NCI-H69 (cell line): ENCODE measurements at places on chromosomes 12 and 14.
A peak's percentile ranks its signal among the peaks of the same experiment; 100 is the strongest.

- peak; percentile 53 for DNase-seq
These were observed 97.9 kb upstream of the NUDT4 start for GRCh38 chr12:93279565-93280412.

DNA sequence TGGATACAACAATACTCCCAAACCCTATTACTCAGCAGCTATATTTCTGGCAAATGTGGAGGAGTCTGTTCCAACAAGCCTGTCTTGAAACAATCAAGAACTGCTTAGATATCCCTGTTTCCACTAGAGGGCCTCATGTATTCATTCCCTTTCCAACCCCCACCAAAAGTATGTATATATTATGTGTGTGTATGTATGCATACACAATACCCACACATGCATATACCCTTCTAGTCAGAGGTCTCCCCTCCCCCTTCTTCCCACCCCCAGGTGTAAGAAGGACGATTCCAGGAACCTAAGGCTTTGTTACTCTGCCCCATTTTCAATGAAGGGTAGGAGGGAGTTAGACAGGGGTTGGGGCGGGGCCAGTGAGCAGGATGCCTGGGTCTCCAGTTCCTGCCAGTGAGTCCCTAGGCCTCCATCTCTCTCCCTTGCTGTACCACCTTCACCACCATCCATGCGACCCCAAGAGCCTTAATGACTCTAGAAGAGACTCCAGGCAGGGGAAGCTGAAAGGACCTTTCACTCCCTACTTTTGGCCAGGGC lies at the start of gene DGKA:
DGKA (plus strand) TSS at position 392 of the 546 bp plus-strand sequence. CDS start 5,342 bp downstream, outside the sequence.
- DNase-seq: peak; percentile 77

- DNase-seq: no peak
These were observed 205.4 kb downstream of the CALM1 start for GRCh38 chr14:90602088-90602687.

DNA sequence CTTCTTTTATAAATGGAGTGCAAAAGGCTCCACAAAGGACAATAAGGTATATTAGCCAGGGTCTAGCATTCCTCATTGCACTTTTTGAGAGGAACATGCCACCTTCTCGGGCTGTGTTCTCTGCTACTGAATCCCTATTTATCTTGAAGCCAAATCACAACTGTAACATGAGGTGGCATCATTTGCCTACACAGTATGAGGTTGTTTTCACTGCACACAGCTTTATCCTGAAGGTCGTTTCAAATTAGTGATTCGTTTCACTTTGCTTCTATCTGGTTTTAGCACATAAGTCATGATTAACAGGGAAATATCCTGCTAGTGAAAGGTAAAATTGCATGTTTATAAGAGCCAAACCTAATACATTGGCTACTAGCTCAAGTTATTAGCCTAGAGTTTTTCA lies 153.8 kb downstream of the SLC35F4 start:
- DNase-seq: no peak

GRCh38 chr12:62371661-62372060 lies 95.0 kb upstream of the MON2 start:
- no peak for DNase-seq

DNA sequence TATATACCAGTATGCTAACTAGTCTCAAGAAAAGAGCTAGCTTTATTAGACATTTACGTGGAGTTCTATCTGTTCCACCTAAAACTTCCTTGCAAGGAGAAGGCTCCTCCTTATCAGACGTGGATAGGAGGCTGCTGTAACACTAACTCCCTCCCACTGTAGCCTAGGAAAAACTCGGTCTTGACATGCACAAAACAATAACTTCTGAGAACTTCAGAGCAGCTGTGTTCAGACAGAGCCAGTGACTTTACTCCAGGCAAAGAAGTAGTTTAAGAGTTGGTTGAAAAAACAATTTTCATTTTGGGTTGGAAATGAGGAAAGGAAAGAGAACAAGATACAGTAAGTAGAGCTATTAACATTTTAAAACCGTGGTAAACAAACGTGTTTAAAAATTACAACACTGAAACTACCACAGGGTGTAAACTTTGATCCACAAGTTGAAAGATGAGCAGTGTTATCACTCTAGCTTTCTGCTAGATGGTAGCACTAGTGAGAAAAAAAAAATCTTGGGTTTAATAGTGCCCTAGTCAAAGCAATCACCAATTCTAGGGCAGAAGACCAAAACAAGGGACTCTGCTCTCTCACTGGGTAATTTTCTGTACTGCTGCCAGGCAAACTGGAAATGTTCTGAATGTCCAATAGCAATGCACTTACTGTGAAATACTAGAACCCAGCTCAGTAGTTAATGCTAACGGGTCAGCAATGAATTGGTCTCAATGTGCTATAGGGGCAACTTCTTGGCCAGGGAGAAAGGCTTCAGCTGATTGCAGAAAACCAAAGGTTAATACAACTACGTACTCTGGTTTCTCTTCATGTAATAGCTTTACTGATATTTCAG lies 2.4 kb downstream of the ATF7 start:
- DNase-seq: no peak

- DNase-seq: no peak
These were observed 89.6 kb downstream of the NUAK1 start for GRCh38 chr12:106049105-106049504.

- no peak for DNase-seq
These were observed 1116.5 kb upstream of the TMEM132C start for GRCh38 chr12:127150479-127150878.

- no peak for DNase-seq
These were observed 34.9 kb downstream of the CCDC175 start for GRCh38 chr14:59541731-59542130.

DNA sequence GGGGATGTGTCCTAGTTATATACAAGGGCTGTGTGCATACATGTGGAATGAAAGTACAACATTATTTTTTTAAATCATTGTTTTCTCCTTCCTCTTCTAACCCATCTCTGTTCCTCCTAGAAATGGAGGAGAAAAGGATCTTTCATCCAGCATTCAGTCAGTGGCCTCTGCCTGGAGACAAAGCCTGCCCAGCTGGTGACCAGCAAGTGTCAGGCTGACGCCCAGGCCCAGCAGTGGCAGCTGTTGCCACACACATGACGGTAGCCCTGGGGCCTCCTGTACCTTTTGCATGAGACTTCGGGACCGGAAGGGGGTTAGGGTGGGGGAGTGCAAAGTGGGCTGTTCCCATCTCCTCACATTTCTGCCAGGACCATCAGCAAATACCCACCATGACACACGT lies 46.2 kb downstream of the ERH start:
- no peak for DNase-seq

DNA sequence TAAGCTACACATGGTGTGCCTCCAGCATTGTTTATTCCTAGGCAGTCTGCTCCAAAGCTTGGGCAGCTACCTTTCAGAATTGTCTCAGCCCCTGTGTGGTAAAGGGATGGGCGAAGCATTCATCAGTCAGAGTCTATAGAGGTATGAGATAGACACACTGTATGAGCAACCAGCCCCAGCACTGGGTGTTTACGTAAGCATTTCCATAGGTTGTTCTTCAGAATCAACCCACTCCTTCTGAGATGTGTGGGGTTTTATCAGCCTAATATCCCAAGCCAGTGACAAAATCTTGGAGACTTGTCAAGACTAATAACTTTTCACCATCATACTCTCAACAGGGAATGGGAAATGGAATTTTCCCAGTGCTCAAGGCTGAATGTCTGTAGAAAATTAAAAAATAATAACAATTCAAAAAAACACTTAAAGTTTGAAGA lies 98.2 kb downstream of the BTG1 start:
- DNase-seq: no peak

GRCh38 chr12:69023840-69024239 lies 90.9 kb upstream of the CPM start:
- DNase-seq: peak; percentile 43

DNA sequence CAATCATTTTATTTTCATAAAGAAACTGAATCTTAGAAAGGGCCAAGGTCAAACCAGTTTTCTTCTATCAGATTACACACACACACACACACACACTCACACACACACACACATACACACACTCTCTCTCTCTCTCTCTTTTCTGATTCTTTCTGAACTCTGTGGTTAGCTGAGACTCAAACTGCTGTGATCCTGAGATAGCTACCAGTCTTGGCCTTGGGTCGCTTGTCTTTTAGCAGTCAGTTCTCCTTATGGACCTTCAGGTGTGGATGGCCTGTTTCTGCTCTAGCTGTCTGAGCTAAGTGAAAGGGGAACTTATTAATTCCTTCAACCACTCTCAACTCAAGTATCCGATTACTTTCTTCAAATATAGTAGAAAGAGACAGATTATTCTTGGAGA lies 145.1 kb downstream of the GRIP1 start:
- no peak for DNase-seq

- peak; percentile 34 for DNase-seq
These were observed 19.7 kb downstream of the PTPN21 start for GRCh38 chr14:88535149-88535548.

- no peak for DNase-seq
These were observed 220.3 kb downstream of the KLHL28 start for GRCh38 chr14:44741431-44741830.
